ENCODE measurements at places on chromosomes 4 and X.

DNA sequence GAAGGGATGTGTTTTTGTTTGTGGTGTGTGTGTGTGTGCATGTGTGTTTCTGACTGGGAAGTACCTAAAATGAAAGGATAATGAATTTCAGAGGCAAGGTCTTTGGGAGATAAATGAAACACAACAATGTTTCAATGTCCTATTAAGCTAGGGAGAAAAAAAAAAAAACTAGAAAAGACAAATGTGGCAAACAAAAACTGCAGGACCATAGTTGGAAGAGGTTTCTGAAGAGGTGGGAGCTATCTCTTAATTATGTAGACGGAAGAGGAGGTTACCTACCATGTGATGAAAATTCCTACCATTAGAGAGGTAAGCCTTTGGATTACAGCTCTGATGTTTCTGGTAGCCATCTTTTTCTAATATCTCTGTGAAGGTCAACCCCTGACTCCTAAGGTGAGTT lies at the start of gene TRPC5OS:
Gene TRPC5OS, plus strand, starts transcription at position 301 of the 400 bp plus-strand sequence. CDS start 25,669 bp downstream, outside the sequence.
- DNase-seq = no peak

- no peak for DNase-seq
Measured at GRCh38 chr4:2646396-2647149, 109.6 kb downstream of the TNIP2 start.

DNA sequence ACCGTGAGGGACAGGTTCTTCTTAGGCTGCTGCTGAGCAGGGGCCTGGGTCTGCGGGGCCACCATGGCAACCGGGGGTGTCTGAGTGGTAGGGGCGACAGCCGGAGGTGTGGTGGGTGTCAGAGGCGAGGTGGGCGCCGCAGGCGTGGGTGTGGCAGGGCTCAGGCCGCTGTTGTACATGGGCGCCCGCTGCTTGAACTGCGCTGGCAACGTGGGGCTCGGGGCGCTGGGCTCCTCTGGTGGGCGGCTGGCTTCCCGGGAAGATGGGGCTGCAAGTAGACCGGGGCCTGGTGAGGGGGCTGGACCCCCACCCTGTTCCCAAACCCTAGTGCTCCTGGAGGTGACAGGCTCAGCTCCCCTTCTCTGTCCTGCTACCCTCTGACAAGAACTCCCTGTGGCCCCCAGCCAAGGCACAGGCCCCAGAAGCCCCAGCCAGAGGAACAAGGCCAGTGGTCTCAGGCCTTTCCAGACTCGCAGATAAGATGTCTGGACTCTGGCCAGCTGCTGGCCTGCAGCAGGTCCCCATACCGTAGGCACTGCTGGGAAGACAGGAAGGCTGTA lies 24.8 kb downstream of the NELFA start:
- DNase-seq = no peak

DNA sequence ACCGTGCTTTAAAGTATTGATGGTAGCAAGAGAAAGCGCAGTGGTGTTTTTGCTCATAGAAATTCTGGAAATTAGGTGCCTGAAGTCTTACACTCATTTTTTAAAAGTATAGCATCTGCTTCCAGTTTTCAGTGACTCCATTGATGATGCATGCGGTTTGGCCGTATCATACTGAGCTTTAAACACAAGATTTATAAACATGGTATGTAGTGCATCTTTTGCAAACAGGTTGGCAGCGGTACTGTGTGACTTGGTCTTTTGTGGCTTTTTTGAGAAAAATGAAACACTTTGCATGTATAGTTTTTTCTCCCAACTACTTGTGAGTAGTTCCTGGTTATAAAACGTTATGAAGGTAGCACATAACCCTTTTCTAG lies 2.0 kb downstream of the DDX3X start:
- peak; percentile 50 for DNase-seq

DNA sequence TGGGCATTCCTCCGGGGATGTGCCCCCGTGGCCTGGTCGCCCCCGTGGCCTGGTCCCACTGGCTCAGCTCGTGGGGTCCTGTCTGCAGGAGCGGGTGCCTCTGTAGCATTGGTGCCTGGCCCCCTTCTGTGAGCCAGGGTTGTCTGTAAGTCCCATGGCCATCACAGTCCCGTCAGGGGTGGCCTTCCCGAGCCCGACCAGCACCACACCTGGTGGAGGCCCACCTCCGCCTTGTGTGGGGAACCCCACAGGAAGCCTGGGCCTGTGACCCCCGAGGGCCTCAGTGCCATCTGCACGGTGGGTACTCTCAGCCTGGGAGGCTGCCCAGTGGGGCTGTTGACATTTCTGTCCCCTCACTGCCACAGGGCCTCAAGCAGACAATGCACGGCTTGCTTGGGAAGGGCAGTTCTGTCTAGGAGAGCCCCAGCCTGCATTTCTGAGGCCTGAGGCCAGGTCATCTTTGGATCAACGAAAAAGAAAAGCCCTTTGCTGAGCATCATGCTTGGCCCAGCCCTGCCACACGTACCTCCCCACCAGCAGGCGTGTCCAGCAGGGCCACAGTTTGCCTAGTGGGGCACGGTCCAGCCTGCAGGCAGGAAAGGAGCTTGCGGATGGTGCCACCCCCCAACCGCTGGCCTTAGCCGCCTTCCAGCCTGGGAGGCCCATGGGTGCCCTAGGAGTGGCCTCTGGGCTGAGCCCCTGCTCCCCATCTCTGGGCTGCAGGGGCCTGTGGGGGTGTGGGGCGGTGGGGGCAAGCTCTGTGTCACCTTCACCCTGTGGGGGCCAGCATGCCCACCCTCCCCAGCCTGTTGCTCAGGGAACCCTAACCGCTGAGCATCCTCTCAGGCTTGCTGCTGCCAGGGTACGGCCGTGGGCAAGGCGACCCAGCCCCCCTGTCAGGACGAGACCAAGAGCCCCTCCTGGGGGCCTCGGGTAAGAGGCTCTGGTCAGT lies 23.2 kb downstream of the NKX1-1 start:
- DNase-seq = no peak

DNA sequence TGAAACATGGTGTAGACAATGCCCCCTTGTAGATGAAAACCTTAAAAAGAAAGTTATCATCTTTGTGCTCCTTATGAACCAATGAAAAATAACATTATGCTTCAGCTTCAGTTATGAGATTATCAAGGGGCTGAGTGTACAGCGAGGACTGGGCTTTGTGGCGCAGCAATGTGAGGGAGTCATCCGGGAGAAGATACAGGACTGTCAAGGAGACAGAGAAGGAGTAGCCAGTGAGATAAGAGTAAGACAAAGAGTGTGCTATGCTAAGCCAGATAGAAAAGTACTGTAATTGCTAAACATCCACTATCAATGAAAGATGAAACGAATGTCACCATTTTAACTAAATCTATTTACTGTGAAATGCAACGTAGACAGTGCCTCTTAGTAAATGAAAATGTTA lies 3.6 kb upstream of the KLHL15 start:
- no peak for DNase-seq

DNA sequence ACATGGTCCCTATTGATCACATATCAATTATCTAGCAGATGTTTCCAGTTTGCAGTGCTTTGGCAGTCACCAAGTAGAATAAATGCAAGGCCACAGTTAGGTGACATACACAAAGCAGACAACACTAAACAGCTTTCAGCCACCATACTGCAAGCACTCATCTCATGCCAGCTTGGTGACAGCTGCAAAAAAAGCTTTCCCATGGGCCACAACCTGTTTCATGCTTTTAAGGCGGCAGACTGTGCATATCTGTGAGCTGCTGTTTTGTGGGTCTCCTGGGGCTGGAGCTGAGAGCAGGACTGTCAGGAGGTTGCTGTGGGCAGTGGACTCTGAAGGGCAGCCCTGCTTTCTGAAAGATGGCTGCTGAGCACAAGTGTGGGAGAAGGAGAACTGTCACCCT lies 82.6 kb downstream of the FHDC1 start:
- DNase-seq = no peak

DNA sequence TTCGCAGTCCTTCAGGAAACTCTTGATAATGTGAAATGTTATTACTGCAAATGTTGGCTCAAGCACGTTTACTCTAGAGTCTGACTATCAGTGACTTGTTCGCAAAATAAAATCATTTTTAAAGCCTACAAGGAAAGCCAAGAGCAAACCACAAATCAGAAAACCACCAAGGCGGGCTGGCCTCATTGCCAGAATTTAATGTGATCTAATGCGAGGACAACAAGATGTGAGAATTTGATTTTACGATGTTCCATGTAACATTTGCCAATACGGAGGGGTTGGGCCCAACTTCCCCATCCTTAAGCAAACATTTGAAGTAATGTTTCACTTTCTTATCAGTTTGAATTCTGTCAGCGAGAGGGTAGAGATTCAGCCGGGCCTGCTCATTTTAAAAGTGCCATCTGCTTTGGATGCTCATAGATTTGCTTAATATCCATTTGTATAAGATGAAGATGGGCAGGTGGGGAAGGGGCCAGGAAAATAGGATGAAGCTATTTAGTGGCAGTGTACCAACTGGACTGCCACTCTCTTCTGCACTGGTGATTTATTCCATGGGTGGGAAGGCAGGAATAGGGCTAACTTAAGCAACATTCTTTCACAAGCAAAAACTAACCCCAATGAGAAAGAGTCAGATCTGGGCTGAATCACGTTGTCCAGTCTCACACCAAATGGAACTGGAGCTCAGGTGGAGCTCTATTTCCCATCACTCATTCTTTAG lies 225.3 kb downstream of the ANAPC10 start:
- no peak for DNase-seq

- peak; percentile 36 for DNase-seq
Measured at GRCh38 chr4:2441393-2442174, 22.8 kb downstream of the CFAP99 start.

Measured in fibroblast of skin of abdomen (primary cell).